ENCODE measurements at places on chromosomes 5 and 9.

DNA sequence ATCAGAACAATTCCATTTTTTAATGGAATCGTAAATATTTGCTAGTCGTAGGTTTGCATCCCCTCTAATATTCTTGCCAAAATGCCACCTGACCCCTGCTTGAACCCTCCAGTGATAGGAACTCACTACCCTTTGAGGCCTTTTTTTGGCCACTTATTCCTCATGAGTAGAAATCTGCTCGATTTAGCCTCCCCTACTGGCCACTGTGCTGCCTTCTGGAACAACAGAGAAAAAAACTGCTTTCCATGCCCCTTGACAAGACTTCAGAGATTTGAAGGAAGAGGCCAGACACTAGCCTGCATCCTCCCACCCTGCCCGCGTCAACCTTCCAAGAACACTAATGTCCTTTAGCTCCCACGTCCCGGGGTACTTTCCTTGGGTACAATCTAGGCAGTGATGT lies 4.1 kb downstream of the CCDC69 start:
- no peak for DNase-seq

DNA sequence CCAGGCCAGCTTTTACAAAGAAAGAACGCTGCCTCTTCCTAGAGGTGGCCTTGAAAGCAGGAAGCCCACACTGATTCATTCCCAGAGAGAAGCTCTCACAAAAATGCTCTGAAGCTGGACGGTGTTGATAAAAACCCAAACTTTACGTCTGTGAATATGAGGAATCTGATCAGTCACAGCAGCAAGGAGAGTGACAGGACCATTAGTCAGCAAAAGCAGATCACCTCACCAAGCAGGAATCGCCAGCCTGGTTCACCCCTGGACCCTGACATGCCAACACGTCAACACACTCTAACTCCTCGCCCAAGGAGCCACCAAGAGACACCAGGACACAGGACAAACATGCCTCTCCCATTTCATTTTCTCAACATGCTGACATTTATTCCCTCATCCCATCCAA lies 70.6 kb upstream of the ZNF622 start:
- DNase-seq = no peak

DNA sequence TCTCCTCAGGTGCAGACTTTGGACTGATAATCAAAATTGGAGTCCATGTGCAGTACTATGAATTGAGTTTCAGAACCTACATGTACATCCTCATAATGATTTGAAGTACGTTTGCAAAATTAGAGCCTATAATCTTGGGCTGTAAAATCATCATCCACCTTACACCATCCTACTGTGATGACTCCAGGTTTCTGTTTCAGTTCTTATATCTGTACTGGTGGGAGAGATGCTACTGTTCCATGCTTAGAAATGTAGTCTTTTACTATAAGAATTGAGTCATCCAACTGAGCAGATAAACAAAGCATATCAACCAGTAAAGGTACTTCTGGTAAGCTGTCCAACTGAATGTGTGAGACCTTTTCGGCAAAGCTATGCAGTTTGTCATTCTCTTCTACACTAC lies 586.3 kb upstream of the FAM174A start:
- no peak for DNase-seq

DNA sequence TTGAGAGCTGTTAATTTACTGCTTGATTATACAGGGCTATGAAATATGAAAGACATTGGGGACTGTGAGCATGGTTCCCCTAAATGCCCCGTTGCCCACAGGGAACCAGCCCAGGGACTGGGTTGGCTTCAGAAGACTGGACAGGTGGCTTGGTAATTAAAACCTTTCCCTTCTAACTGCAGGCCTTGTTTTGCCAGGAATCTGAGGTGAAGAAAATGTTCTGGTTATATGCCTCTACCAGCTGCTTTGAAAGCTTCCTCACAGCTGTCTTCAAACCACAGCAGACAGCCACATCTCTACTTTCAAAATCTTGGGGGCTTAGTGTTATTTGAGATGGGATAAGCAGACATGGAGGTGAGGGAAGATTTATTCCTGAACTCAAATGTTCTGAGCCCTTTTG lies 153.3 kb upstream of the SPRY4 start:
- no peak for DNase-seq

DNA sequence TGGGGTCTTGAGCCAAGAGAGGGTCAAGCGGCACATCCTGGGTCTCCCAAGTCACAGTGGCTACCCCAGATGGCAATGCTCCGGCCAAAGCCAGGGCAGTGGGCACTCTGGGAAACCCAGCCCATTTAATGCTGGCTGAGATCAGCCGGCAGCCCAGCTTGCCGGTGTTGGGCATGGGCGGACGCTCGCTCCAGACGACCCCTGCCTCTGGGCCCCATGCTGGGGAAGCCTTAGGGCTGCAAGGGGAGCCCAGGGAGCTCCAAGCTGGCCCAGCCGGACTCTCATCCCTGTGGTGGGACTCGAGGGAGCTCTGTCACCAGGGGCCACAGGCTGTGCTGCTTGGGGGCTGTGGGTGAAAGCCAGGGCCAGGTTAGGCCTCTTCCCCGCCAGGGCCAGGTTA lies 5.9 kb upstream of the CARD9 start:
- no peak for DNase-seq

- DNase-seq = no peak
Measured at GRCh38 chr9:89144238-89144637, 34.4 kb downstream of the SHC3 start.

DNA sequence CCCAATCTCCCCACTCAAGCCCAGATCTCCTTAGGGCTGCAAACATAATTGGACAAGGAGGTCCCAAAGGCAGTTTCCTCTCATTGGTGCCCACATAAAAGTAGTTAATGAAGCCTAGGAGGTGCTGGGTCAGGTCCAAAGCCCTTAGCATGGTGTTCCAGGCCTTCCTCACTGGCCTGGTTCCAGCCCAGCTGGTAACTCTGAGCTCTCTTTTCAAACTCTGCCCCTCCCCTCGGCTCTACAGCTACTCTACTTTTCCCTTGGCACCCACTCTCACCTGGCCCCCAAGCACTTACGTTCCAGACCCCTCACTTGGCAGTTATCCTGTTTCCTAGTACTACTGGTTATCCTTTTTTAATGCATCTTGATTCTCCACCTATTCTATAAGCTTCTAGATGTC lies 9.9 kb downstream of the SEPTIN8 start:
- no peak for DNase-seq

GRCh38 chr5:150946351-150946905 lies 41.6 kb upstream of the ZNF300 start:
- DNase-seq = peak; percentile 71

GRCh38 chr5:76137887-76138542 lies 54.8 kb downstream of the SV2C start:
- no peak for DNase-seq

GRCh38 chr5:37721447-37721871 lies 118.4 kb downstream of the GDNF start:
- no peak for DNase-seq

DNA sequence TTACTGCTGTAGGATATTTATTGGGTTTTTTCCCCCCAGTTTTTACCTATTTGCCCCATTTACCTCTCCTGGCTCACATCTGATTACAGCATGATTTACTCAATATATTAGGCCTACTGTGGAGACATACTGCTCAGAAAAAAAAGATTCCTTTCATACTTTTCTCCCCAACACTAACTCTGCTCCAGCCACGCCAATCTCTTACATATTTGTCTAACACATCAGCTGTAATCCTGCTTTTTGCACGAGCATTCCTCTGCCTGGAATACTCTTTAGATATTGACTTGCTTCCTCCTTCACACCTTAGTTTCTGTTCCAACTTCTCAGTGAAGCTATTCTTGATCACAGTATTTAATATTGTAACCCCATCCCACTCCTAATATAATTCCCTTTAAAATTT lies 158.1 kb upstream of the VCAN start:
- no peak for DNase-seq

DNA sequence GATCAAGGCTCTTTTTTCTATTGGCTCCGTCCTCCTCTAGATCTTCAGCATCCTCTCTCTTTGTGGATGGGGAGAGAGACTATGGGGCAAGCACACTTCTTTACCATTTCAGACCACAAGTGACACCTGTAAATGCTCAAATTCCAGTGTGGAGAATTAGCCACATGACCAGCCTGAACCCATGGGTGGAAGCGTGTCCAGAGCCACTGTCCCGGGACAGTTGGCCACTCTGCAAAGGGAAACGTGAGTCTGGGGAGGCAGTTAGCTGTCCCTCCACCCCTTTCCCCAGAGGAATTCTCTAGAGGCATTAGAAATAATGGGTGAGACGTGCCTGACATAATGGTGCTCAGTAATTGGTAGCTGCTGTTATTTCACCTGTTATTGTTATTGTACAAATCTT lies 40.9 kb downstream of the AMBP start:
- DNase-seq = no peak

DNA sequence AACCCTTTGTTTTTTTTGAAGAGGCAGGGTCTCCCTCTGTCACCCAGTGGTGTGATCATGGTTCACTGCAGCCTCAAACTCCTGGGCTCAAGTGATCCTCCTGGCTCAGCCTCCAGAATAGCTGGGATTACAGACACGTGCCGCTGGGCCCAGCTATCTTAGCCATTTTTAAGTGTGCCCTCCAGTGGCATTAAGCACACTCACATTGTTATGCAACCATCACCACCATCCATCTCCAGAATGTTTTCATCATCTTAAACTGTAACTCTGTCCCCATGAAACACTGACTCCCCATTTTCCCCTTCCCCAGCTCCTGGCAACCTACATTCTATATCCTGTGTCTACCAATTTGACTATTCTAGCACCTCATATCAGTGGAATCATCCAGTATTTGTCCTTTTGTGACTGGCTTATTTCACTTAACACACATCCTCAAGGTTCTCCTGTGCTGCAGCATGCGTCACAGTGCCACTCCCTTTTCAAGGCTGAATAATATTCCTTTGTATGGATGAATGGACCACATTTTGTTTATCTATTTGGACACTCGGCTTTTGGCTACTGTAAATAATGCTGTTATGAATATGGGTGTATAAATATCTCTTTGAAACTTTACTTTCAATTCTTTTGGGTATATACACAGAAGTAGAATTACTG lies 12.5 kb upstream of the RAPGEF1 start:
- no peak for DNase-seq

- DNase-seq = no peak
Measured at GRCh38 chr9:556199-556598, 285.3 kb upstream of the DMRT1 start.

GRCh38 chr9:32500768-32501167 lies 25.2 kb downstream of the RIGI start:
- DNase-seq = peak; percentile 34

GRCh38 chr5:59254055-59254687 lies 639.4 kb downstream of the PDE4D start:
- DNase-seq = no peak

- DNase-seq = no peak
Measured at GRCh38 chr5:163387589-163388343, 49.6 kb upstream of the CCNG1 start.

DNA sequence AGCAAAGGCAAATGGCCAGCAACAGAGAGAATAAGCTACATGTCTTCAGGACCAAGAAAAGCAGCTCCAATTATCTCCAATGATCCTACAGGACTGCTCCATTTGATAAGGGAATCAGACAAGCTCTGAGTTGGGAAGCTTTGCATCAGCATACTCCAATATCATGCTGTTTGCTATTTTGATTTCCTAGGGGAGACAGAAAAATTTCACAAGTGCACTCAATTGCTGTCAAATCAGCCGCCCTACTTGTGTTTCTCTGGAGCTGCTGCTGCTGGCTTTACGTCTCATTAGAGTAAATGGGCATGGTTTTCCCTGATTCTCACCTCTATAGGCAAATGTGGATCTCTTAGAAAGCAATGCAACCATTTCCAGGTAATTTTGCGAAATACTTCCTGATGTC lies 201.7 kb downstream of the PRELID2 start:
- no peak for DNase-seq

DNA sequence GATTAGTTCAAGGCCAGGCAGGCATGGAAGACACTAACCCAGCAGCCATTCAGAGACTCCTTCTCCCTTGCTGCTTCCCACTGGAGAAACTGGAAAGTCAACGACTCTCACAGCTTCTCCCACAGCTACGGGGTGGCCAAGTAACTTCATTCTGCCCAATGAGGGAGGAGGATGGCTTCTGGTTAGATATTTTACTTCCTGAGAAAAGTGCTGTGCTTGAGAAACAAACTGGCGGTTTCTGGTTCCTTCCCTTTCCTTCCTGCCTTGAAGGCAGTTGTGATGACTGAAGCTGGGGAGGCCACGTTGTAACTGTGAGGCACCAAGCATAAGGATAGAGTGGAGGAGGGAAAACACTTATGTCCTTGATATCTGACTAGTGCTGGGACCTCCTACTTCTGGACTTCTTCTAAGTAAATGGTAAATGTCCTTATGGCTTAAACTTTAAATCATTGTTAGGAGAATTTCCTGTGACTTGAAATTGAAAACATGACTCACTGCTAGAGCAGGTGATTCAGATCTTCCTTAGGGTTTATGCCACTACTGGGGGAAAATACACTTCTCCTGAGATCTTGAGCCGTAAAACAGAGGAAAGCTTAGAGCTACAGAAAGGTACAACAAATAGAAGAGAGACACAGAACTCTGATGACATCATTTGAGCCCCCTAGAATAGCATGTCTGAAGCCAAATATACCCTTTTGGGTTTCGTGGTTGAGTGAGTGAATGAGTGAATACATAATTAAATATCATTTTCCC lies 3.1 kb upstream of the GNPDA1 start:
- DNase-seq = peak; percentile 28

GRCh38 chr5:5340206-5340729 lies 82.2 kb upstream of the ICE1 start:
- DNase-seq = peak; percentile 88

GRCh38 chr9:81737871-81738507 lies 48.6 kb upstream of the TLE1 start:
- DNase-seq = peak; percentile 50

- DNase-seq = no peak
Measured at GRCh38 chr5:81782811-81783210, 31.9 kb upstream of the SSBP2 start.

- DNase-seq = peak; percentile 6
Measured at GRCh38 chr5:75509956-75510355, 1.5 kb downstream of the CERT1 start.

- no peak for DNase-seq
Measured at GRCh38 chr9:123615381-123615780, 259.4 kb downstream of the CRB2 start.

GRCh38 chr9:75046725-75047345 lies 18.7 kb upstream of the CARNMT1 start:
- DNase-seq = no peak

GRCh38 chr5:87136096-87136495 lies 131.6 kb upstream of the RASA1 start:
- no peak for DNase-seq

GRCh38 chr5:14284392-14285148 lies 141.4 kb downstream of the TRIO start:
- no peak for DNase-seq

- no peak for DNase-seq
Measured at GRCh38 chr9:75039801-75040200, 11.7 kb upstream of the CARNMT1 start.

GRCh38 chr9:91193658-91194391 lies 167.9 kb downstream of the AUH start:
- DNase-seq = no peak
